Parietal lobe (tissue), 2 donors: ENCODE measurements at places on chromosomes 5 and 9. TPM values are rescaled to one million over a fixed set of nuclear protein-coding genes. Genes with fewer than 3 reads are reported as not detected.

The ARRDC3 gene
- total RNA-seq: 188 TPM

The SLC6A7 gene
- 1.9 TPM for total RNA-seq

The IL13 gene
- total RNA-seq: not detected

The ADGRD2 gene
- not detected for total RNA-seq

The MLANA gene
- total RNA-seq: not detected

The CAPSL gene
- not detected for total RNA-seq

The ITGA1 gene
- total RNA-seq: 8.1 TPM

The CCNJL gene
- total RNA-seq: 4.4 TPM

The OBP2B gene
- not detected for total RNA-seq

The CCDC192 gene
- not detected for total RNA-seq

The BHMT2 gene
- total RNA-seq: not detected

The SV2C gene
- 1.9 TPM for total RNA-seq

The GABRA1 gene
- total RNA-seq: 17.2 TPM

The C9orf153 gene
- total RNA-seq: 1.3 TPM

The EMB gene
- 3.1 TPM for total RNA-seq

The PLAC8L1 gene
- total RNA-seq: not detected

The ZNF79 gene
- total RNA-seq: 18.2 TPM

The KDM3B gene
- total RNA-seq: 105 TPM

The SPATA31C1 gene
- total RNA-seq: not detected

The CCIN gene
- total RNA-seq: not detected

The TXNDC8 gene
- not detected for total RNA-seq

The P4HA2 gene
- 21.3 TPM for total RNA-seq
